ENCODE measurements at places on chromosomes 1 and 21.
A peak's percentile ranks its signal among the peaks of the same experiment; 100 is the strongest.

- DNase-seq = peak; percentile 43
Observed at GRCh38 chr1:205191622-205192021, 19.9 kb downstream of the DSTYK start.

DNA sequence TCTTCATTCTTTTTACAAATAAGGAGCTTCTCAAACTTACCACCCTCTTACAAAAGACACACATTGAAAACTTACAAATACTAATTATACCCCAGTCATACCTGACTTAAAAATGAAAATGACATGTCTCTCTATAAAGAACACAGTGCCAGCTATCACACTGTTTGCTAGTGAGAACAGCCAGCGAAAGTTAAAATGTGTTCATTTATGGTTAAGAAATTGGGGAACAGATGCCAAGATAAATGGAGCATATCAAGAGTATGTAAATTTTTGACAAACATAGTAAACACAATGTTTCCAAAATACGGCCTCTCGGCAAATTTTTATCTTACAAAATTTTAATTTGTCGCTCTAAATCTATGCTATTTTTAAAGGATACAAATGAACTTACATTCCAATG lies 1422.9 kb downstream of the KCNT2 start:
- no peak for DNase-seq

DNA sequence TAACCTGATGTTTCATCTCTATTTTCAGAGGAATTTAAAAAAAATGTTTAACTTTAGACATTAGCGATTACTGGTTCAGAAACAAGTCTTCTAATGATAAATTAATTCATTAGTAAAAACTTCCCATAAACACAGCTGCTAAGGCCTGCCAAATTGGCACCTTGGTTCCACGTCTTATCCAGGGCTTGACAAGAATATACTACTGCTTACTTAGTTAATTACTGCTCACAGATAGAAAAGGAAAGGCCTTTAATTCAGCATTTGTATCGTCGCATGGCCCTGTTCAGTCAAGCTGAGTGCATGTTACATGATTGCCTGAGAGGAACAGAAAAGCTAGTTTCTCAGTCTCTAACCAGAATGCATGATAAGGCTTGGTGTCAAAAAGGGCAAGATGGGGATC lies 84.6 kb downstream of the ADGRL2 start:
- DNase-seq = no peak

DNA sequence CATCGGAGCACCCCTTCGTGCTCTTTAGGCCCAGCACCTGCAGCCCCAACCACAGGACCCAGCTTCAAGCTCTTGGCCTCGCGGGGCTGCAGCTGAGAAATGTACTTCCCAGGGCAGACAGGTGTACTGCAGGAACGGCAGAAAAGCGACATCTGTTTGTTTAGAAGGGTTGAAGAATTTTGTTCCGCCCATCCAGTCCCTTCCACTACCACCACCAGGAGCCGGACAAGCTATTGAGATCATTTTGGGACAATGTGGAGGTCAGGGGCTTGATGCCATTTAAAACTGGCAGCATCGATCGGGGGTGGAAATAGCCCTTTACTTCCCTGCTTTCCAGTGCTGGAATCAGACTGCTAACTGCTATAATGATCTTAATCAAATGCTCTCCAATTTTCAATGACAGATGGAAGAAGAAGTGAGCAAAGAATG lies 1.7 kb downstream of the SERTAD4 start:
- DNase-seq = no peak

DNA sequence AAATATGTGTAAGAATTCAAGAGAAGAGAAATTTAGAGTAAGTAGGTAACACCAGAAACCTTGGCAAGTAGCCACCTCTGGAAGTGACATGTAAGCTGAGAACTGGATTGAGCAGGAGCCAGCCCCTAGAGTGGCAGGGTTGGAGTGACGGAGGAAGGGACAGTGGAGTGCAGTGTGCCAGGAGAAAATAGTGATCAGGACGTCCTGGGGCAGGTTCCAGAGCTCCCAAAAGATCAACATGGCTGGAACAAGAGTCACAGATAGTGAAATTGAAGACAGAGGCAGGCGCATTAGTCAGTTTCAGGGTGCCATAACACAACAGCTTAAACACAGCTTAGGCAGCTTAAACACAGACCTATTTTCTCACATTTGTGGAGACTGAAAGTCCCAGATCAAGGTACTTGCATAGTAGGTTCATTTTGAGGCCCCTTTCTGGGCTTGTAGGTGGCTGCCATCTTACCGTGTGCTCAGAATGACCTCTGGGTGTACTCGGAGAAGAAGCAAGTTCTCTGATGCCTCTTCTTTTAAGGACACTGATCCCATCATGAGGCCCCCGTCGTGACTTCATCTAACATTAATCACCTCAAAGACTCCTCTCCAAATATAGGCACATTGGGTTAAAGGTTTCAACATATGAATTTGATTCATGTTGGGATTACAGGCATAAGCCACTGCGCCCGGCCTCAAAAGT lies 37.2 kb downstream of the GNPAT start:
- DNase-seq = peak; percentile 45

- DNase-seq = no peak
Observed at GRCh38 chr1:81596341-81596740, 204.4 kb upstream of the ADGRL2 start.

GRCh38 chr1:167770127-167770526 lies 48.3 kb downstream of the MPZL1 start:
- no peak for DNase-seq

- peak; percentile 79 for DNase-seq
Observed at GRCh38 chr1:209823143-209824041, 4.4 kb upstream of the UTP25 start.

Data from tongue (tissue), 3 donors.